ENCODE measurements at places on chromosomes 5 and 9. TPM values are rescaled to one million over a fixed set of nuclear protein-coding genes. Genes with fewer than 3 reads are reported as not detected.

SUSD3 gene
- 9.1 TPM for total RNA-seq

SVEP1 gene
- not detected for total RNA-seq

- no peaks in the 10 kb centered on the region for H3K36me3 ChIP-seq
- H3K4me3 ChIP-seq: no peak overlapping the region
- H3K27me3 ChIP-seq: no peaks in the 10 kb centered on the region
- DNase-seq: no peak
Measured at GRCh38 chr5:99247346-99247745, 318.5 kb upstream of the CHD1 start.

- H3K4me1 ChIP-seq: peaks cover 18% of the 10 kb centered on the region
- H3K36me3 ChIP-seq: peaks cover 9% of the 10 kb centered on the region
- H3K27ac ChIP-seq: no peak overlapping the region
- H3K27me3 ChIP-seq: no peaks in the 10 kb centered on the region
- no peak overlapping the region for H3K4me3 ChIP-seq
Measured at GRCh38 chr5:143120460-143121134, 282.9 kb downstream of the NR3C1 start.

GRCh38 chr5:124728968-124729332 is 17.5 kb downstream of the ZNF608 start:
- peak overlapping the region; percentile 60 for H3K27ac ChIP-seq
- H3K36me3 ChIP-seq: no peaks in the 10 kb centered on the region
- DNase-seq: no peak
- no peaks in the 10 kb centered on the region for H3K27me3 ChIP-seq
- peaks cover 64% of the 10 kb centered on the region for H3K4me1 ChIP-seq

Data from activated B cell treated with CpG ODN at 0.5 μM for 24 hours (primary cell).